Jurkat, Clone E6-1 (cell line): ENCODE measurements at places on chromosomes 1 and 21.

DNA sequence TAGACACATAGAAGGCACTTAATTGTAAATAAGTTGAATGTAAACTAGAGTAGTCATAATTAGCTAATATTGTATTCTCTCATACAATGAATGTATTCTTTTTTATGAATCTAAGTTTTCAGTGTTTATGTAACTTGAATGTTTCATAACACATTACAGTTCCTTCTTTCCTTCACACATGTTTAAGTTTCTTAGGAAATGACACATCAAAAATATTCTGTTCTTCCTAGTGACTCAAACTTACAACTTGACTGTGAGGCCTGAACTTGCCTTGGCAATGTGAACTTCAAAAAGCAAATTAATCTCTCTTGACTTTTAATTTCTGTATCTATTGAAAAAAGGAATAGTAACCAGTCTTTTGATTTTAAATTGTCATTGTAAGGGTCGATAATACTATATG lies 700.1 kb downstream of the KCNT2 start:
- DNase-seq: no peak

DNA sequence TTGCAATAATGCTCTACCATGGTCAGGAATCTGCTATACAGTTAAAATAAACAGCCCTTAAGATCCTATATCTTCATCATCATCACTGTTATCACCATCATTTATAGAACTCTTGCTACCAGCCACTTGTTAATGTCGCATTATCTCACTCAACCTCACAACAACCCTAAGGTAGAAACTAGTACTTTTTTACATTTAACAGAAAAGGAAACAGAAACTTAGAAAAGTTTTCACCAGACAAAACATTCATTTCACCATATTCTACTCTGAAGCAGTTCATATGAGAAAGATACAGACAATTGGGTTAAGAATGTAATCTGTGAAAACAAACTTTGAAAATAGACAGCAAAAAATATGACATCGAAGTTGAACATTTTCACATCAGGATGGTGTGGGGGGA lies 262.6 kb downstream of the ATG4C start:
- DNase-seq: no peak

DNA sequence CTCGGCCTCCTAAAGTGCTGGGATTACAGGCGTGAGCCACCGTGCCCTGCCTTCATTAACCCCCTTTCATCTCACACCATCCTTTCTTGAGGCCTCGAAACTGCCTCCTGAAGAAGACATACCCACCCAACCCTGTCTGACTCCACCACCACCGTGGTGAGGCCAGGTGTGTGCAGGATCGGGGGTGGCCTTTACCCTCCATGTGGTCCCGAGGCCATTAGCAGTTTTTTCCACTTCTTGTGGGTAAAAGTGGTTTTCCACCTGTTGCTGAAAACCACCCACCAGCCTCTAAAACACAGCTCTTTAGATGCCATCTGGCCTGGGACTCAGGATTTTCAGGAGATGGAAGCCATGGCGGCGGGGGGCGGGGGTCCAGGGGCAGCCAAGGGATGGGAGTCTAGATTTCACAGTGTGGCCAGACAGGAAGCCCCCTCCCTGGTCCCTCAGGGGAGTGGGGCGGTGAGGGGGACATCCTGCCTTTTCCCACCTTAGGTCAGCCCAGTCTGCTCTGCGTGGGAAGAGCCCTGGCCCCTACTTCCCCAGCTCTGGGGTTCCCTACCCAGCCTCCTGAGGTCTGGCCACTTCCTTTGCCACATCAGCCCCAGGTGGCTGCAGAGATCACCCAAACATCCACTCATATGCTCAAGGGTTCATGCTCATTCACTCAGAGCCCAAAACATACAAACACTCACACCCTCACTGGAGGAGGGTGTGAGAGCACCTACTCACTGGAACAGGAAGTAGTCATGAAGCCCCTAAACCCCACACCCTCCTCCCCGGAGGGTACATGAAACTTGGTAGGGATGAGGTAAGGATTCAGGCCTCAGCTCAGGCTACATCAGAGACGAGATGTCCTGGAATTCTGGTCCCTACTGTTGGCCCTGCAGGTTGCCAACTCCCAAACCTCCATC lies 2.3 kb downstream of the FGR start:
- DNase-seq: peak; percentile 99

DNA sequence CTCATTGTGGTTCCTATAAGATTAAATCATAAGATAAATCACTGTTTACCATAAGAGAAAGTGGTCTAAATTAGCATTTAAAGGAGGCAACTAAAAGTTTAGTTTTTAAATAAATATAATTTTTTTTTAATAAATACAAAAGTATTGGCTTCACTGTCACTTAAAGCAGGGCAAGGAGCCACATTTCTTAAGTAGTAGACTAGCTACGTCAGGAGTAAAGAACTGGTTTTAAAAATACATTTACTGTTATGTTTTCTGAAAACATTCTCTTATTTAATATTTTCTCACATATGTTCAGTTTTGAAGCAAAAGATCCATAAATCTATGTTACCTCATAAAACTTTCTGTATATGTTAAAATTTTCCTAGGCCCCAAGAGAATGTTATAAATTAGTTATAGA lies 2.2 kb downstream of the ANGPTL1 start:
- DNase-seq: no peak

DNA sequence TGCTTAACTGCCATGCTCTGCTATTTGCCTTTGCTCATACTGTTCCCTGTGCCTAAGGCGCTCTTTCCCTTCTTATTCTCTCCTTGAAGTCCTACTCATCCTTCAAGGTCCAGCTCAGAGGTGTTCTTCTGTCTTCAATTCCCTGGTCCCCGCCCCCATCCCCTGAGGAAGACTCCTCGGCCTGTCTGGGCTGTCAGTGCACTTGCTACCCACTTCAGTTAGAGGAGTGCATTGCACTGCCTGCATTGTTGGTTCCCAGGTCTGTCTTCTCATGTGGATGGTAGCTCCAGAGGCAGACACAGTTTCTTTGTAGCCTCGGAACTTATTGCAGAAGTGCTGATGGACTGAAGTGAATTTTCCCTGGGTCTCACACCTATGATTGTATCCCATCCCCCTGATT lies 194.0 kb downstream of the C1orf94 start:
- DNase-seq: no peak

DNA sequence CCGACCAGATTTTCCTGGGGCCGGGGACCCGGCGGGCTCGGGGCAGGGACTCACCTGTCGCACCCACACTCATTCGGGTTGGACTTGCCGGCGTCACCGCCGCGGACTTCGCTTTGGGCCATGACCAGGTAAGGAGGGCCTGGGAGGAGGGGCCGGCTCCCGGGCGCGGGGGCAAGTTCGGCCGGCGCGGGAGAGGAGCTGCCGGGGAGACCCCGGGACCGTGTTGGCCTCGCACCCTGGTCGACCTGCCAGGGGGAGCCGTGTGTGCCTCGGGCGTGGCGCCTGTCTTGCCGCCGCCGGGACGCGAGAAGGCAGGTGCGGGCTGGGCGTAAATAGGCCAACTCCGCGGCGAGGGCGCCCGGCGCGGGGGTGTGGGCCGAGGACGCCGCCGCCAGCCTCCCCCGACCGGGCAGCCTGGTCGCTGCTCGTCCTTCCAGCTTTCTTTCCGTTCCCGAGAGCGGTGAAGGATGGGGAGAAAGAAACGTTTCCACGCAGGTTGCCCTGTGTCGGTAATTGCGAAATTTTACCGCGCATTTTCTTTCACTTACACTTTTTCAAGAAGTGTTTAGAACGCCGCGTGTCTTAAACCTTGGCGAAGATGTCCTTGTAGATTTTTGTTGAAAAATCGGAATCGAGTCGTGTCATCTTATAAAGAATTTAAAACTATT lies 558 bp downstream of the USP1 start:
- DNase-seq: no peak

DNA sequence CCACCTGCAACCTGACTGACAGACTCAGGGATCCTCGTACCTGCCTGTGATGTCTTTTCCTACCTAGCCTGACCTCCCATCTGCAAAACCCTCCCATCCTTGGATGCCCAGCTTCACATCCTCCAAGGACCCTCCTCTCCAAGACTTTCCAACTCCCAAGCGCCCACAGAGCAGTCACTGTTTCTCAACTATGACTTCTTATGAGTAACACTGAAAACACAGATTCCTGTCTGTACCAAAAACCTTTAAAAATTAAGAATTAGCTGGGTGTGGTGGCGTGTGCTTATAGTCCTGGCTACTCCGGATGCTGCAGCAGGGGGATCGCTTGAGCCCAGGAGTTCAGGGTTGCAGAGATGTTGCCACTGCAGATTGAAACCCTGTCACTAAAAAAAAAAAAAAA lies 181.9 kb downstream of the PSMG1 start:
- no peak for DNase-seq

DNA sequence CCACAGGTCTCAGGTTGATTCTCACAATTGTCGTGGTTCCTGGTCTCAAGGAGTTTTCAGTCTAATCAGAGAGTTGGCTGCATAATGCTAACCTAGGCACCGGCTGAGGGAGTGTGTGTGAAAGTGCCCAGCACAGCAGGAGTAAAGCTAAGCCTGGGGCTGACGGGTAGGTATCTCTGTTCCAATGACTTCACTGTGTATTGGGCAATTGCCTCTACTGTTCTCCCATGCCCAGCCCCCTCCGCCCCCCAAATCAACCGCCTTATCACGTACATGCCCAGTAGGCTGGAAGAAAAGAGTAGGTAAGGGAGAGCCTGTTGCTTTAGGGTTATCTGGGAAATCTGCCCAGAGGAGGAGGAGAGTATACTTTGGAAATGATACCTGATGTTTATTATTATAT lies 54.7 kb downstream of the MRPS6 start:
- no peak for DNase-seq
